ENCODE measurements at places on chromosomes 4 and X. TPM values are rescaled to one million over a fixed set of nuclear protein-coding genes. Genes with fewer than 3 reads are reported as not detected.

The TCP11X2 gene
- total RNA-seq: not detected

The CLDN2 gene
- total RNA-seq: not detected

The ELMOD2 gene
- 15.0 TPM for total RNA-seq

The GNL3L gene
- 31.5 TPM for total RNA-seq

The TEX13C gene
- total RNA-seq: not detected

The TLR6 gene
- total RNA-seq: 1.1 TPM

The CFAP47 gene
- total RNA-seq: not detected

The TRIM2 gene
- total RNA-seq: 17.3 TPM

The GPC3 gene
- total RNA-seq: not detected

The SPANXN3 gene
- total RNA-seq: not detected

The CENPI gene
- total RNA-seq: 9.5 TPM

The PLXNB3 gene
- total RNA-seq: 5.5 TPM

The IGFBP7 gene
- total RNA-seq: 483 TPM

The SLC39A8 gene
- total RNA-seq: 2.5 TPM

The LRIT3 gene
- 0.09 TPM for total RNA-seq

The ABCG2 gene
- total RNA-seq: 1.7 TPM

The FRMPD4 gene
- under 0.01 TPM for total RNA-seq

The NDNF gene
- total RNA-seq: not detected

The ENAM gene
- total RNA-seq: not detected

The MMAA gene
- 2.9 TPM for total RNA-seq

The TMEM187 gene
- total RNA-seq: 4.9 TPM

The EDNRA gene
- total RNA-seq: 5.0 TPM

The FHIP1A gene
- total RNA-seq: under 0.01 TPM

The COL4A6 gene
- 3.5 TPM for total RNA-seq

The SERTM2 gene
- total RNA-seq: not detected

The ARMCX2 gene
- 55.2 TPM for total RNA-seq

The CENPC gene
- 14.0 TPM for total RNA-seq

The FGF13 gene
- 0.09 TPM for total RNA-seq

The MAP7D2 gene
- total RNA-seq: 0.36 TPM

The FABP2 gene
- total RNA-seq: not detected

The ARR3 gene
- total RNA-seq: not detected

The BMX gene
- 148 TPM for total RNA-seq

The ADH7 gene
- total RNA-seq: not detected

The PCDH18 gene
- total RNA-seq: 1.2 TPM

The LUZP4 gene
- not detected for total RNA-seq

The CT55 gene
- total RNA-seq: not detected

The ARAF gene
- 16.8 TPM for total RNA-seq

The SYNPO2 gene
- 0.85 TPM for total RNA-seq

The MAML3 gene
- total RNA-seq: 9.2 TPM

The CD38 gene
- 0.09 TPM for total RNA-seq

The SLIT2 gene
- 36.4 TPM for total RNA-seq

The UGDH gene
- 112 TPM for total RNA-seq

Measured in endothelial cell of coronary artery (primary cell).